ENCODE measurements at places on chromosomes 2 and 18. TPM values are rescaled to one million over a fixed set of nuclear protein-coding genes. Genes with fewer than 3 reads are reported as not detected.

- no peak for DNase-seq
Measured at GRCh38 chr2:215917953-215918620, 95.3 kb downstream of the MREG start.

TBR1 gene
- polyA plus RNA-seq, result 0.03 TPM

DNA sequence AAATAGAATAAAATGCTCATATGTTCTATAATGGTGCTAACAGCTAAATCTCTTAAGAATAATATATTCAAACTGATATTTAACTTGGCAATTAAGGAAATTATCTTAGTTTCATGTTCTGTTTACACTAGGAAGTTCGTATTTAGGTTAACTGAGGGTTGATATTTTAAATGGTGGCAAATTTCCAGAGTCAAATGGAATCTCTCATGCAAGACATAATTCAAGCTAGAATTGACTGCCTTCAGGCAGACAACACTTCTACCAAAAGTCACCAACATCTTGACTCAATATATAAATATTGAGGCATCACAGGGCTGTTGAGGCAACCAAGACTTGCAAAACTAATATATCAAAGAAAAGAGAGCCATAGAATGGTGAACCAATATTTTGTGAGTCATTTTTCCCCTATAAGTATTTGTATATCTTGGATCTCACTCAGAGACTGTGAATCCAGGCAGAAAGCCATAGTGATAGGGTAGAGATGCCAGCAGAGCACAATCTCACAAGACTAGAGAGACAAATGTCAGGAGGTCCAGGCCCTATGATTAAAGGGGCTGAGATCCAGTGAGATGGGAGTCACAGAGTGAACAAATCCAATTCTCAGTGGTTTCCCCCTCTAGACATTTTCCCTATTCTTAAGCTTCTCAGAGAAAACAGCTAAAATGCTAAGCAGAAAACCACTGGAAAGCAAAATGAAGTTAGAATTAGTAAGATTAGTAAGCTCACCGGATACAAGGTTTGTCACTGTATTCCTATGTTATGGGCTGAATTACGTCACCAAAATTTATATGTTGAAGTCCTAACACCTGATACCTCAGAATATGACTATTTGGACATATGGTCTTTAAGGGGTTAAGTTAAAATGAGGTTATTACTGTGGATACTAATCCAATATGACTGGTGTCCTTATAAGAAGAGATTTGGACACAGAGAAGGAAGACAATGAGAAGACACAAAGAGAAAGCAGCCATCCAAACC is 358.2 kb upstream of the UBE2E3 start:
- DNase-seq, result peak; percentile 17

SYT4 gene
- polyA plus RNA-seq, result 0.38 TPM

DNA sequence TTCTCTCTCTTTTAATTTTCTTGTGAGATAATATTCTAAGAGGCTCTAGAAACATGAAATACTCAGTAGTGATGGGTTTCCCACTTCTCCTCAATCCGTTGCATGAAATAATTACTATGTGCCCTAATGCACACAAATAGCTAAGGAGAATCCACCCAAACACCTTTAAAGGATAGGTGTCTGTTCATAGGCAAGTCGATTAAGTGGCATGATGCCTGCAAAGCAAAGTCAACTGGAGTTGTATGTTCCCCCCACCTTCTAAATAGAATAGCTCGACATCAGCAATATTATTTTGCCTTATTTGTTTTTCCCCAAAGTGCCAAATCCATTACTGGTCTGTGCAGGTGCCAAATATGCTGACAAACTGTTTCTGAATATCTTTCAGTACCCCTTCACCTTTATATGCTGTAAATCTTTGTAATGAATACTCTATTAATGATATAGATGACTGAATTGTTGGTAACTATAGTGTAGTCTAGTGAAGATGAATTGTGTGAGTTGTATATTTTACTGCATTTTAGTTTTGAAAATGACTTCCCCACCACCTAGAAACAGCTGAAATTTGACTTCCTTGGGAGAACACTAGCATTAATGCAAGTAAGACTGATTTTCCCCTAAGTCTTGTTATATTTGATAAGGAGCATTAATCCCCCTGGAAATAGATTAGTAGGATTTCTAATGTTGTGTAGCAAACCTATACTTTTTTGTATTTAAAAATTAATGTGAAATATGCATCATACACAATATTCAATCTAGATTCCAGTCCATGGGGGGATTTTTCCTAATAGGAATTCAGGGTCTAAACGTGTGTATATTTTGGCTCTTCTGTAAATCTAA is 9.0 kb downstream of the TBR1 start:
- DNase-seq, result no peak

C18orf54 gene
- polyA plus RNA-seq, result 15.8 TPM

EFEMP1 gene
- 111 TPM for polyA plus RNA-seq

DNA sequence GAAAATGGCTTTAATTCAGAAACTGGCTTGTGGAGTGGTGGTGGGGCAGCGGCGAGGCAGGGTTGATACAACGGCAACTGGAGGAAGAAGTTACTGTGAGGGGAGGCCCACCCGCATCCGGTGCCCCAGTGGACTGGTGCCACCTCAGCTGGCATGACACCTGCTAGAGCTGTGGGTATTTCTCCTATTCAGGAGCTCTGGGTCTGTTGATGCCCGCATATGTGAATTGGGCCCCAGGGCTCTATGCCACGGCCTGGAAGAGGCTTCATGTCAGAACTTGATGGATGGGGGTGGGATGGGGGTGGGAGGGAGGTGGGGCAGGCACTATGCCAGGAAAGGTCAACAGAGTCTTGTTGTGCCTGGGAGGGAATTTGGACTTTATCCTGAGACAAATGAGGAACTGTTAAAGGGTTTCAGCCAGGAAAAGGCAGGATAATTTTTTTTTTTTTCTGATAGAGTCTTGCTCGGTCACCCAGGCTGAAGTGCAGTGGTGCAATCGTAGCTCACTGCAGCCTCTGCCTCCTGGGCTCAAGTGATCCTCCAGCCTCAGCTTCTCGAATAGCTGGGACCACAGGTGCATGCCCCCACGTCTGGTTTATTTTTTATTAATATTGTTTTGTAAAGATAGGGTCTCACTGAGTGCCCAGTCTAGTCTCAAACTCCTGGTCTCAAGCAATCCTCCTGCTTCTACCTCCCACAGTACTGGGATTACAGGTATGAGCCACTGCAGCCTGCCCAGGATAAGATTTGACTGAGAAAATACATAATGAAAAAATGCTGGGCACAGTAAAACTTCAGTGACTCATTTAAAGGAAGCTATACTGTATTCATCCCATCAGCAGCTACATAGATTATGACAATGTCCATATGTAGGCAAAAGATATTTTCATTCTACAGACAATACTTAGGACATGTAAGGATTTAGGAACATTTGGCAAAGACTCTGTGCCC is 52.6 kb downstream of the SH2D6 start:
- DNase-seq, result no peak

GRCh38 chr2:82165377-82165776 is 1860.8 kb upstream of the LRRTM1 start:
- no peak for DNase-seq

SPC25 gene
- 28.9 TPM for polyA plus RNA-seq

DUSP19 gene
- polyA plus RNA-seq, result 5.2 TPM

GRCh38 chr2:167844714-167845530 is 402.5 kb downstream of the STK39 start:
- no peak for DNase-seq

DNA sequence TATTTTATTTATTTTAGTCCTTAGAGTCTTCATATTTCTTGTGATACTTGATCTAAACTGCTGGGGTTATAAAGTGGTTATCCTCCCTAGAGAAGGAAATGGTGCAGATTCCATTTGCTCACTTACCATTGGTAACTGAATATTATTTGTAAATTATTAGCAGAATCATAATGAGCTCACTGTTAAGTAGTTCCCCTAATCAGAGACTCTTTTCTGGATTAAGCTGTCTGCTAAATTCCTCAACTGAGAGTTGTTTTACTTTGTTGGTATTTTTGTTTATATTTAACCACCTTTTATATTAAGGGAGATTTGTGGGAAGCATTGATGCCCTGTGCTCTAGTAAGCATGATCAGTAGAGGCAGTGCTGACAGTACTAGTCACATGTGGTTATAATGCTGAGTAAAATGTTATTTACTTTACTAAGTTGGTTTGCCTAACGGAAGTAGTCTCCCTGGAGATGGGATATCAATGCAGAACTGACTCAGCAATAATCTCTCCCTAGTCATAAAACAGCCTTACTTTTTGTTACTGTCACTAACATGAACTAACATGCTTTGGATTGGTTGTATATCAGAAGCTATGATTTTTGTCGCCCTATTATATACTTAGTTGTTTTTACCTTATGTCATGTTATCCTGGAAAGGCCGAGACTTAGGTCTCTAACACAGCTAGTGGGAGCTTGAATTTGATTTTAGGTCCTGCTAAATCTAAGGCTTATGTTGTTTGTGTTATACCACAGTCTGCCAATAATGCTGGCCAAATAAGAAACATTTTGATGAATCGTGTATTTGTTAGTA is 166.7 kb downstream of the MCFD2 start:
- no peak for DNase-seq

DNA sequence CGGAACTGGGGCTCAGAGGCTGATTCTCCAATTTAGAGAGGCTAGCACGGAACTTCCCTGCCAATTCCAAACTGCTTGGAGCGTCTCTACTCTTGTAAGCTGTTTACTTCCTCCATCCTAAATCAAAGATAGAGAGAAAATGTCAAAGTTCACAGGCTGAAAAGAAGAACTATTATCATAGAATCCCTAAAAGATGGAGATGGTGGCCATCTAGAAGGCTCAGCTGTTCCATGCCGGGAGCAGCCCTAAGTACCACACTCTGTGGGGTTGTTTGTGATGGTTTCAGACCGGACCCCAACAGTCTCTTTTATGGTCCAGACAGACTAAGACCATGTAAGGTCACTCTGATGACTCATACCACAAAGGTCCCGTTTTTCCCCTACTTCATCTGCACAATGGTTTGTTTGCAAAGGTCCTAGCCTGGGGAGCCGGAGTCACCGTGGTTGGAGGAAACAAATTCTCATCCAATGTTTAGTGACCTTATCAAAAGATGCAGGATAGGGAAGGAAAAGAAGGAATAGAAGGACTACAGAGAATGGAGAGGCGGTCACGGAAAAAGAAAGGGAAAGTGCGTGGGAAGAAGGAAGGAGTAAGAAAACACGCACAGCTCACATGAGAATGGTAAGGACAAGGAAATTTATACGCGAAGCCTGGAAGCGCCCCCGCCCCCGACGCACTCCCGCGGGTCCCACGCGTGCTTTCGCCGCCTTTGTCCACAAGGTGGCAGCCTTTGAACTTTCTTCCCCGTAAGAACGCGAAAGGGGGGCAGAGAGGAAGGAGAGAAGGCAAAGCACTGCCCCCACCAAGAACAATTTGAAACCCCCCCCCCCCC is 453 bp upstream of the ANTXR1 start:
- peak; percentile 78 for DNase-seq

GATA6 gene
- 7.3 TPM for polyA plus RNA-seq

- DNase-seq, result no peak
Measured at GRCh38 chr2:228600265-228600664, 418.8 kb upstream of the SPHKAP start.

EMILIN2 gene
- polyA plus RNA-seq, result 11.8 TPM

CNDP1 gene
- polyA plus RNA-seq, result 1.6 TPM

- DNase-seq, result no peak
Measured at GRCh38 chr18:52408800-52409302, 68.9 kb downstream of the DCC start.

Data from left kidney (tissue), 8 donors.